Cortex of kidney (tissue), 1 donor: ENCODE measurements at places on chromosomes 5 and 9.

DNA sequence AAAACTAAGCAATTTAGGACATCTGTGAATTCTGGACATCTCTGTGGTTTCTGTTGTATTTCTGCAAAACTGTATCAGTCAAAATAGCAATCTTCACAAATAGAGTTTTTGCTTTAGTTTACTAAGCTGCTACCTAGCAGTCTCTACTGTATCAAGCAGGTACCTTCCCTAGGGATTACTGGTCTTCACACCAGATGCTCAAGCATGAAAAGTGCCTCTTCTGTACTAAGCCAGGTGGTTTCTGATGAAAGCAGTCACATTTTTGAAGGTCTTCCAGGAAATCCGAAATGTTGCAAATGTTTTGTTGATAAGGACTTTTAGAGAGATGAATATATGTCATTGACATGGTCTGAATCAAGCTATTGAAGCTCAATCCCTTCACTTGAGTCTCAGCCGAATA lies 540.0 kb downstream of the KCTD16 start:
- no peak for DNase-seq

DNA sequence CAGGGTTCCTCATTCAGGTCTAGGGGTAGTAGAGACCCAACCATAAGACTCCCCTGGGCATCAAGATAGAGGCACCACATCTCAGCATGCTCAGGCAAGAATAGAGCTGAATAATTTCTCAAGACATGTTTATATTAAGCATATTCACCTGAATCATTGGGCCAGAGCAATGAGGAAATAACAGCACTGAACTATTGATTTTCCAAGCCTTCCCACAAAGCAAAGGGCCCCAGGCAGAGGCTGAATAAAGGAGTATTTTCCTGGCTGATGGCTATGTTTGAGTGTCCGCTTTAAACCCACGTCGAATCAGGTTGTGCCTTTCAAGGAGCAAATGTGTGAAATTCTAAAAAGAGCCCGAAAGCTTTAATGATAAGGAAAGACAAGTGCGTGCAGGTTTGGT lies 129.2 kb downstream of the HSD17B3 start:
- no peak for DNase-seq

DNA sequence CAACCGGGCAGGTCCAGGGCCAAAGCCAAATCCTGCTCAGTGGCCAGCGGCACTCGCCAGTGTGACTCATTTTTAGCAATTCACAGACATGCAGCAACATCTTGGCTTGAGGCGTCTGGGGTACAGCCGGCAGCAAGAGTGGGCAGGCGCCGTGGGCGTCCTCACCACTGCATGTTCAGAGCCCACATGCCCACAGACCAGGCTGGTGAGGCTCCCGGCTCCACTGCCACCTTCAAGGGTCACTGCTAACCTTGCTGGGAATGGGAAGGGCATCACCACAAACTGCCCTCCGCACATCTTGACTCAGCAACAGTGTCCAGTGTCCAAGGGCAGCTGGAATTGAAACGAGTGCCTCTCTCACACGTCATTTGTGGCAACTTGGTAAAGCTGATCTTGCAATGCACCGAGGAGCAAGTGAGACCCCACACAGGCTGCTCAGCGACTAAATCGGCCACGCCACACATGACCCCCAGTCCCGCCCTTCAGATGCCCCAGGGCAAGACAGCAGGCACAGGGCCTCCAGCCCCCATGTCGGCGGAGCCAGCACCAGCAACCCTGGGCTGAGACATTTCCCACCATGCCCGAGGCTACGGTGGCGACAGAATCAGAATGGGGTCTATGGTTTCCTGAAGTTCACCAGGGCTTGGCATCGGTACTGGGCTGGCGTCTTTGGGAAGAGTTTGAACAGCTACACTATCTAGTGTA lies 140.3 kb downstream of the ROR2 start:
- DNase-seq, result no peak

GRCh38 chr5:40871177-40871576 lies 30.0 kb downstream of the CARD6 start:
- no peak for DNase-seq

DNA sequence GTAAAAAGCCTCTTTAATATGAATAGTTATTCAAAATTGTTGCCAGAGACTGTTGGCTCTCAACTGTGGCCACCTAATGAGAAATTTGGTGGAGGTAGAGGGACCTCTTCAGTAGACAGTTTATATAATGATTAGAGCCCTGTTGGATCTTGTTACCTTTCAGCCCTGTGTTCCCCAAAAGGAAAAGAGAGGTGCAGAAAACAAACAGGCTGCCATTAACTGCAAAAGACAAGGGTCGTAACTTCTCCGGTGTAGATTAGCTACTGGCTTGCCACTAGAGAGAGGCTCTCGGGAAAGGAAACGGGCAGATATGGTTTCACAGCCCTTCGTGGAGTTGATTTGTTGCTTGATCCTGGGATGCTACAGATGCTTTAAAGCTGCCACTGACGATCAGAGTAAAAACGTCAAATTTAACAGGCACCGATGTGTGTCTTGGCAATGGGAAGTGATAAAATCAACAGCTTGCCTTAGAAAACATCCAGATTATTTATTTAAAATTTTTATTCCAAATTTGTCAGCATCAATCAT lies 7.8 kb downstream of the FST start:
- no peak for DNase-seq

GRCh38 chr9:101446732-101447131 lies 11.2 kb upstream of the ALDOB start:
- no peak for DNase-seq

DNA sequence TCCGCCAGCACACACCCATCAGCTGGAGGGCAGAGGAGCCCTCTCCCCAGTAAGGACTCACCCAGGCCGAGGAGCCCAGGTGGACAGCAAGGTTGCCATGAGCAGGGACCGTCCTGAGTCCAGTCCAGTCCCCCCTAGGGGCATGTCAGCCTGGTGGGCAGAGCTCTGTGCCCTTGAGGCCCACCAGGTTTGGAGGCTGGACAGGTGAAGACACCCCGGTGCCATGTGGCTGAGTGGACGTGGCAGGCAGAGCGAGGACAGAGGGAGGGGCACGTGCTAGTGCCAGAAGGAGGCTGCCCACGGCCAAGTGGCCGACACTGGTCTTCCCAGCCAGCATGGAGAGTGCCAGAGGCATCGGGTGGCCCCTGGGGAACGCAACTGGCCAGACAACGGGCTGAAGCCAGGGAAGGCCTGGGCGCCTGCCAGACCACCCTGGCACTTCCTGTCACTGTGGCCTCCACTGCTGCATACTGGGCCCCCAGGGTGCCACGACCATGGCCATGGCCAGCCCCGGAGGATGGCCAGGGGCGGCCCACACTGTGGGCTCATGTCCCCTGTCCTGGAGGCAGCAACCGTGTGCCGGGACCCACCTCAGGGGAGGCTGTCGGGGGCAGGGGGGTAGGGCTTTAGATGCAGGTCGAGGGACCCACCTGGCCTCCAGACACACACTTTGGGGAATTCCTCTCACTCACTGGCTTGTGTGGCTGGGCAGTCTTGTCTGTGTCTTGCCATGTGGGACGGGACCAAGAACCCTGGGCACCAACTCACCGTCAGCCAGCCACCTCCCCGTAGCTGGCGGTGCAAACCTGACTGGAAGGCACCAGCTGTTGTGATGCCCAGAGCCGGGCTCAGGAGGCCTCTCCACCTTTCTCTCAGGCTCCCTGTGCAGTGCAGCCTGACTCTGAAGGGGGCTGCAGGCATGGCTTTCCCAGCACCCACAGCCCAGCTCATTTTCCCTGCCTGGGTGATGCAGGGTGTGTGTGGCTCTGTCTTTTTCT lies 42.3 kb upstream of the LPCAT1 start:
- no peak for DNase-seq

DNA sequence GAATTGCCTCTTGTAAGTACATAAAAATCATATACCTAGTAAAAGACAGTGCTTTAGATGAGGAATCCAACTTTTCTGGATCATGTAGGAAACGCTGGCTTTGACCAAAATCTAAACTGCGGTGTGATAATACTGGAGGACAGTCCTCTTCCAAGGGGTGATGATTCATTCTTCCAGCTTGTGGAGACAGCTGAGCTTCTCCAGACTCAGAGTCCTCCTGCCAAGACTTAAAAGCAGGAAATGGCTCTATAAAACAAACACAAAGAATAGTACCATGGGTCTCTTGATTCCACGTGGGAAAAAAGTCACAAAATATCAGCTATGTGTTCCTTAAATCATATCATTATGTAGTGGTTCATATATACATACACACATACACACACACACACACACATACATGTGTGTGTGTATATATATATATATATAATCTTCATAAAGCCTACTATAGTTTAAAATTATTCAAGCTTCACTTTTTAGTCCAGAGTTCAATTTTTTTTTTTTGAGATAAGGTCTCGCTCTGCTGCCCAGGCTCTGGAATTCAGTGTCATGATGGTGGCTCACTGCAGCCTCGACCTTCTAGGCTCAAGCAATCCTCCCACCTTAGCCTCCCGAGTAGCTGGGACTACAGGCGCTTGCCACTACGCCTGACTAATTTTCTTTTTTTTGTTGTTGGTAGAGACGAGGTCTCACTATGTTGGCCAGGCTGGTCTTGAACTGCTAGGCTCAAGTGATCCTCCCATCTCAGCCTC lies 65.0 kb downstream of the PKD2L2 start:
- no peak for DNase-seq

- DNase-seq, result no peak
Measured at GRCh38 chr5:172527559-172527958, 73.2 kb upstream of the SH3PXD2B start.

DNA sequence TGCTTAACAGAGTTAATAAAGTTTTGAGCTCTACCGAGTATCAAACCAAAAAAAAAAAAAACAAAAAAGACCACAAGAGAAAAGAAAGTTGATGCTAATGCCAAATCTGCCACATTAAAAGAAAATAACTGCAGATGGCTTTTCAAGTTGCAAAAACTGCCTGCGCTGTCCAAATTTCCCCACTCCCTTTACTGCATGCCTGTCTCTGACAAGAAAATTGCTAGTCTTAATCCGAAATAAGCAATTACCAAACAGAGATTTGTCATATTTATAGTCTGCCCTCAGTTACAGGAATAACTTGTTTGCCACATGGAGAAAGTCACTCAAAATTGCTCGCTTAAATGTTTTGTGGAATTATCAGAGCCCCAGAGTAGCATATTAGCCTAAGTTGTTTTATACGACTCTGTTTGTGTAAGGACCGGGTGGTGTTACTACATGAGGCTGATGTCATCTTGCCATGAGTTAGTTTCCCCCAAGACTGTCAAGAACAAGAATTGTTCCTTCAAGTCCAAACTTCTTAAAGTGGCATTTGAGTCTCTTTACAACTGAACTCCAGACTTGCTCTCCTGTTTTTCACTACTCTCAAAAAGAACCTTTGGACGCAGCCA lies 160.9 kb downstream of the CEP120 start:
- DNase-seq, result no peak

- no peak for DNase-seq
Measured at GRCh38 chr5:112799661-112800060, 61.4 kb upstream of the SRP19 start.

DNA sequence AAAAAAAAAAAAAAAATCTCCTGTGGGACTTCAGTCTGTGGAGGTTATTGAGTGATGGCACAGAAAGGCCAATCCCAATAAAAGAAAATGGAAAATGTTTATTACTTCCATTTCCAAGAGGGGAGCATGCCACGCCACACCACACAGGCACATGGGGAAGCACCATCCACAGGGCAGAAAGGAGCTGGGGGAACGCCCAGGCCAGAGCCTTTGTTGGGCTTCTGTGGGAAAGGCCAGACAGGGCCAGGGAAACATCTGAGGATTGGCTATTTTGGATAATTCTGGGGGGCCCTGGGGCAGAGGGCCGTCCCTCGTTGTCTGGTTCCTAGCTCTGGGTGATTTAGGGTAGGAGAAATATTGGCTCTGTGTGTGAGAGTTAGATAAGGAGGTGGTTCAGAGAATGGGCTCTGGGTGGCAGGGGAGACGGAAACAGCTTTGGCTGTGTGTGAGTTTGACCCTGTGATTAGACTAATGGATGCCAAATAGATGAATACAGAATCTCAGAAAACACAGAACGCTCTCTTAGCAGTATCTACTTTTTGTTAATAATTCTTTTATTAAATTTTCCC lies 49.0 kb upstream of the ABL1 start:
- no peak for DNase-seq

DNA sequence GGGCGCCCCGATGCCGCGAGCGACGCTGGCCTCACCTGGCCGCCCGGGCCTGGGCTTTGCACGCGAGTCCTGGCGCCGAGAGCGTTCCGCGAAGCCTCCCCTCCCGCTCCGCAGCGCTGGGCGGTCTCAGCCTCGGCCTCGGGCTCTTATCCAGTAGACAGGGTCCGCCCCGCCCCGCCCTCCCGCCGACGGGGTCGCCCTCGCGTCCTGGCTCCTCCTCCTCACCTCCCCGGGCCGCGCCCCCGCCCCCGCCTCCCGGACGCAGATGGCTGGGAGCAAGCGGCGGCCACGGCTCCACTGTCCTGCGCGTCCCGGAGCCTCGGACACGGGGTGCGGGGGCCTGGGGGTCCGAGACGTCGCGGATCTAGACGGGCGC lies at the start of gene SLC6A3:
Gene SLC6A3 (minus strand): TSS at position 128 of the 376 bp plus-strand sequence. CDS start 2,243 bp downstream, outside the sequence.
- DNase-seq, result no peak

- no peak for DNase-seq
Measured at GRCh38 chr9:118401546-118401945, 697.3 kb downstream of the TLR4 start.

DNA sequence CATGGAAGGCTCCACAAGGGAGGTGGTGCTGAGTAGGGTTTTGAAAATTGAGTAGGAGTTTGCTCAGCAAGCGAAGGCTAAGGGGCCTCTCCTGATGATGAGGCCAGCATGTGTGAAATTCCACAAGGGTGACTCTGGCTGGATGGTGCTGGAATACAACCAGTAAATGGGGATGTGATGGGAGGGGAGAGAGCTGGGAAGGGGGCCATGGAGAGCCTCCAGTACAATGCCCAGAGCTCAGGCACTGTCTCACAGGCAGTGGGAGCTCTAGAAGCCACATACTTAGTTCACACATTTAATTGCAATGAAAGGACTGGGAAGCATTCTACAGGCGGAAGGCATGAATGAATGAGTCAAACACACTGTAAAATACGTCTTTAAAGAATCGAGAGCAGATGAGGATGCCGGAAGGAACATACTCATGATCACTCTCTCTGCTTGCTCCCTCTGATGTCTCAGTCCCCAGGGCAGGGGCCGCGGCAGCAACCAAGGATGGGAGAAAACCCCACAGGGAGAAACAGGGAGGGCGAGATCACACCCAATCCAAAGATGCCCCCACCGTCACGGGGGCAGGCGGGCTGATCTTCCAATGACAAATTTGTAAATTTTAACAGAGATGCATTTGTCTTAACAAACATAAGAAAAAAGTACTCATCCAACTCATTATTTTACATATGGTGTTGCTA lies 261.0 kb downstream of the NSG2 start:
- no peak for DNase-seq

GRCh38 chr5:33049298-33049697 lies 338.2 kb downstream of the NPR3 start:
- DNase-seq, result no peak

- no peak for DNase-seq
Measured at GRCh38 chr5:138668451-138669380, 84.5 kb upstream of the CTNNA1 start.

DNA sequence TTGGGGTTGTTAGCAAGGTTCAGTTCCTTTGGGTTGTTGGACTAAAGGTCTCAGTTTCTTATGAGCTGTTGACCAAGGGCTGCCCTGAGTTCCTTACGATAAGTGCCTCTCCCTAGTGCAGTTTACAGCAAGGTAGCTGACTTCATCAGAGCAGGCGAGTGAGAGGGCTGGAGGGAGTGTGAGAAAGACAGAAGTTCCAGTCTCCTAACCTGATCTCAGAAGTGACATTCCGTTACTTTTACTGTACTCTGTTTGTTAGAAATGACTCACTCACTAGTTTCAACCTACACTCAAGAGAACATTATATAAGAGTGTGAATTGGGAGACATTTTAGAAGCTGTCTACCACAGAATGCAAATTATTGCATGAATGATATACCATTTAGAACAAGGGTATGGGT lies 21.2 kb upstream of the IL31RA start:
- DNase-seq, result no peak
